CD4-positive, alpha-beta T cell treated with Interleukin-6 at 100 ng/mL for 8 hours (primary cell): ENCODE measurements at places on chromosomes 6 and 20.

DNA sequence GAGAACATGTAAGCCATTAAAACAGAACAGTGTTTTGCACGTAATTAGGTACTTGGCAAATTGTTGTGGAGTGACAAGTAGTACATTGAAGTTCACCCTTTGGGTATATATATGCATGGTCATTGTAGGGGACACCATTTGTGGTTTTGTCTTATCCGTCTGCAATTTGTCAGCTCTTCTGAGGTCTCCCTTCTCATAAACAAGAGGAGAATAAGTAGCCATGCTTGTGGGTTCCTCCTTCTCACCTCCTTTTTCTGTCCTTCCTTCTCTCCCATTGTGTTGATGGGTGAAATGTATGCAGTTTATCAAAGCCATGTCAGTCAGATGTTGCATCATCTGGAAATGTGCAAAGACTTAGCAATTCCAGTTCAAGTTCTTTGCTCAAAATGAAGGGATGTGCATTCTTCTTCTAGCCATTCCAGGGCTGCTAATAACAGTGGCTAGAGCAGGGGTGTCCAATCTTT, 70.9 kb downstream of the QKI start:
- DNase-seq: no peak

- DNase-seq: no peak
Observed at GRCh38 chr20:10157549-10157948, 61.1 kb upstream of the SNAP25 start.

DNA sequence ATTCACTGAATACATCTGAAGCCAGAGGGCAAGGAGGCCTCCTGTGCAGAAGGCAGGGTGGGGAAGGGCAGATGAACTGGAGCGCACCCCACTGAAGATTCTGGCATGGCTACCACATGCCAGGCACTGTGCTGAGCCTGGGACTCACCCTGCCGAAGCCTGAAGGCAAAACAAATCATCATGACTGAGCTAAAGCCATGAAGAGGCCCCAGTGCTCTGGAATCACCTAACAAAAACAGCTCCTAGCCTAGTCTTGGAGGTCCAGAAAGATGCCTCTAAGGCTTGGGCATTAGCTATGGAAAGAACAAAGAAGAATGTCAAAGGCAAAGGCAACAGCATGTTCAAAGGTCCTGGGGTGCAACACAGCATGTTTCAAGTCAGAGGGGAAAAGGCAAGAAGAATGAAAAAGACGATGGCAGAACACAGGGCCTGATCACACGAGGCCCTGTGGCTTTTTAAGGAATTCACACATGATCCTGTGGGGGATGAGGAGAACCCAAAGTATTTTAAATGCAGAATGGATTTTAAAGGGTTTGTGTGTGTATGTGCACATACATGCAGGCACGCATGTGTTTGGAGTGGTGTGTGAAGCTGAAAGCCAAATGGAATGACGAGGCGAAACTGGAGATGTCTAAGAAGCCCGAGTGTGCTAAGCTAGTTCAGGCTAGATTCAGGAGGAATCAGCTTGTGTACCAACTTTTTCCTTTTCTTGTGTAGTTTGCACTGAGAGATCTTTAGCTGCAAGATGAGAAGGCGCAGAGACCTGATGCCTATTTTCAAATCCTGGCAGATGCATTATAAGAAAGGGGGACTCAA, 261.4 kb downstream of the ZNF217 start:
- no peak for DNase-seq

DNA sequence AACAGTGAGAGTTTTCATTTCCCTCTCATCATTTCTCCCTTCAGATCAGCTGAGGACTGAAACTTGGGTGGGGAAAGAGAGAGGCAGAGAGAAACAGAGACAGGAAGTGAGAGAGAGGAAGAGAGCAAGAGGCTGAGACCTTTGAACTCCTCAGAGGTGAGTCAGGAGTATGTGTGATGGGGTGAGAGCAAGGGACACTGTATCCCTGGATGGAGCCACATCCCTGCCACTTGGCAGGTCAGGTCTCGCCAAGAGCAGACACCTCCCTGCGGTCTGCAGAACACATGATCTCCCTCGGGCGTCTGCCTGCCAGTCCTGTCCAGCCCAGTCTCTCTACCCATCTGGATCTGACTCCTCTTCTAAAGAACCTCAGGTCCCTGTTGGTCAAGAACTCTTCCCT, 62.7 kb upstream of the SYNDIG1 start:
- DNase-seq: no peak

DNA sequence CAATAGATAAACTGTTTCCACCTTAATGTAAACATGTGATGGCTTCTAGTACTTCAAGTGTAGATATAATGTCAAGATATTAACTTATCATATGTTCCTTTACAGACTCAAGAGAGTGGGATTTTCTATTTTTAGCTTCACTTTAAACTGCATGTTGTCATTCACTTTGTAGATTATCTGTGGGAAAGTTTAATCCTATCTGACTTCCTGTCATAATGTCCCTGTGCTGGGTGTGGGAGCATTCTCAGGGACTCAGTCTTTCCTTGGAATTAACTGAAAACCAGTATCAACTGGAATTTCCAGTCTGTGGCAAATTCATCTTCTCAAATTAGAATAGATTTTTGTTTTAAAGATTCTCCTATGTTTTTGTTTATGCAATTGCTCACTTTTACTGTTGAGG, 226.1 kb upstream of the FERMT1 start:
- no peak for DNase-seq
